ENCODE measurements at places on chromosomes 12 and 14.

- DNase-seq = no peak
Measured at GRCh38 chr14:22885975-22886374, 3.0 kb downstream of the REM2 start.

- DNase-seq = no peak
Measured at GRCh38 chr14:75452900-75453816, 25.3 kb downstream of the JDP2 start.

GRCh38 chr12:51896236-51896635, 8.3 kb downstream of the ANKRD33 start:
- DNase-seq = no peak

GRCh38 chr12:130157998-130158753, 4.1 kb upstream of the FZD10 start:
- no peak for DNase-seq

DNA sequence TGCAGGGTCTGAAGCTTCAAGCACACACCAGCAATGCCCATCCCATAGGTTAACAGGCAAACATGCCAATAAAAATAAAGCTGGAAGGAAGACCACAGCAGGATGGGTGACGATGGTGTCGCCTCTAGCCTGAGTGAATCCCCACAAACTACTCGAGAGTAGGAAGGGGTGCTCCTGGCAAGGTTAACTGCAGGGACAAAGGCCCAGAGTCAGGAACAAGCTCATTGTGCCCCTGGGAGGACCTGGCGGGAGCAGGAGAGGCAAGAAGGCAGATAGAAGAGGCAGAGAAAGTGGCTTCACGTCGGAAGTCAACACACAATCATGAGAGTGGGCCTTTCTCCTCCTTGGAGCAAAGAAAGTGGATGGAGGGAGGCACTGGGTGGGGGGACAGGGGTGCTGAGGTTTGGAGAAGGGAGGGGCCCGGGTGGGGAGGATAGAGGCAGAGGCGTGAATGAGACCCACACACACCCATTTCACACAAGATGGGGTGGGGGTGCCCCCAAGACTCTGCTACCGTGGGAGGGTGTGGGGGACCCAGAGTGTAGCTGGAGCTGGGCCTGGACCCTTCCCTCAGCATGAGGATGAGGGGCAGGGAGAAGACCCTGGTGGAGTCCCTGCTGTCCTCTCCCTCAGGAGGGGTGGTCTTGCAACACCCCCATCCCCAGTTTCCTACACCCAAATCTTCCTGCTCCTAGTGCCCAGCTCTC, 43.1 kb downstream of the DIO3 start:
- DNase-seq = no peak

- DNase-seq = no peak
Measured at GRCh38 chr12:558580-558979, 98.8 kb downstream of the B4GALNT3 start.

- DNase-seq = no peak
Measured at GRCh38 chr12:116538076-116538591, 21.0 kb upstream of the MAP1LC3B2 start.

GRCh38 chr12:12872139-12872933, 19.0 kb upstream of the GPRC5A start:
- no peak for DNase-seq

DNA sequence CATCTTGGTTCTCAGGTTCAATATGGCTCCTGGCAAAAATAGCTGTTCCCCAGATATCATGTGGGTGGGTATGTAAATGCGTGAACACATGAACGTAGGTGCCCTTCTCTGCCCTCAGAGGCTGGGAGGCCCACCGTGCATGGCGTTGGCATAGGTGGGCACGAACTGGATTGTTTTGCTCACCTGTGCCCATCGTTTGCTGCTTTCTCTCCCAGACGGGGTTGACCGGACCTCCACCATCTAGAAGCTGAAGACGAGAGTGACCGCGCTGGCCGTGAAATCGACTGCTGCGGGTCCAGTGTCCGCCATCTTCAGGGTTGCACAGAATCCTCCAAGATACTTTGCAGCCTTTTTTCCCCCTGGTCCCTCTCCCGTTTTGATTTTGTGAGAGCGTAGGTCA, 113.9 kb downstream of the GCH1 start:
- no peak for DNase-seq

GRCh38 chr12:131962069-131962468, 12.3 kb downstream of the EP400 start:
- no peak for DNase-seq

DNA sequence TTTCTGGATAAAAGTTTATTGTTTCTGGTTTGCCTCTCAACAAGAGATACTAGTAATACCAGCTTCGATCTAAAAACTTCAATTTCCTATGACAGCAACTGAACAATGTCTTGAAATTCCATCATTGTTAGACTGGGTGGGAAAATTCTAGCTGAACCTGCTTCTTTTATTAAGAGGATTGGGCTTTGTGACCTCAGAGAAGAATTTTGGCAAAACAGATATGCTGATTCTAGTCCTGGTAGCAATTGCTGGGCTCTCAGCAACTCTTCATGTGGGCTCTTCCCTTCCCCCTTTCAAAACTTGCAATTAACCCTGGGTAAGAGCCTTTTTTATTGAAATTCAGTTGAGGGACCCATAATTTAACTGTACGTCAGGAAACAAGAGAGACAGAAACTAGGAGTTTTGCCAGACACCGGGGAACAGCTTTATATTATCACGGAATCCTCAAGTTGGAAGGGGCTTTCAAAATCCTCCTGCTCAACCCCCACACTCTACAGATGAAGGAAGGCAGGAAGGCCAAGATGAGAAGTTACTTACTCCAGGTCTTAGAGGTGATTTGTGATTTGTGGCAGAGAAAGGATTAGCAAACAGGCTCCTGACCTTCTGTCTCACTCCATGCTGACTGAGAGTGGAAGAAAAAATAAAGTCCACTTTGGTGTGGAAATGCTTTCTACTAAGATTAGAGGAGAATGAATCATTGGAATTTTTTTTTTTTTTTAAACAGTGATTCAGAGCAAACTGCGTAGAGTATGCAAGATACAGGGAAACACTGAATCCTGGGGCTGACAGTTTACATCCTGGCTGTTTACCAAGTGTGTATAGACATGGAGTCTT, 239.0 kb upstream of the ATP2B1 start:
- no peak for DNase-seq

DNA sequence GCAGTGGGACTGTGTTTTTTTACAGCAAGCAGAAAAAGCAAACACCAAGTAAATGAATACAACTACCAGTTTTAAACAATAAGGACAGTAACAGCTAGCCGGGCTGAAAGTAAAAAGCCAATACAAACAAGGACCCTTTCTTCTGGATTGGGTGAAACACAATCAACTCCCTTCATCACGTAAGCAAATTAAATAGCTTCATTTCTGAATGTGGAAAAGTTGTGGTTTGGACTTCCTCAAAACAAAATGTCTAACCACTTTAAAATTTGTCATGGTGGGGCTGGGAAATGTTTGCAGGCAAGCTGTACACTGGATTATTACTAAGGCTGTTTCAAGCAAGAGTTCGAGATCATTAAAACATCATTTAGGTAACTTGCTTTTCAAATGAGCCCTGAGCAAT, 47.4 kb downstream of the TCHP start:
- DNase-seq = no peak

GRCh38 chr14:22848351-22849164, 12.2 kb downstream of the MMP14 start:
- no peak for DNase-seq

DNA sequence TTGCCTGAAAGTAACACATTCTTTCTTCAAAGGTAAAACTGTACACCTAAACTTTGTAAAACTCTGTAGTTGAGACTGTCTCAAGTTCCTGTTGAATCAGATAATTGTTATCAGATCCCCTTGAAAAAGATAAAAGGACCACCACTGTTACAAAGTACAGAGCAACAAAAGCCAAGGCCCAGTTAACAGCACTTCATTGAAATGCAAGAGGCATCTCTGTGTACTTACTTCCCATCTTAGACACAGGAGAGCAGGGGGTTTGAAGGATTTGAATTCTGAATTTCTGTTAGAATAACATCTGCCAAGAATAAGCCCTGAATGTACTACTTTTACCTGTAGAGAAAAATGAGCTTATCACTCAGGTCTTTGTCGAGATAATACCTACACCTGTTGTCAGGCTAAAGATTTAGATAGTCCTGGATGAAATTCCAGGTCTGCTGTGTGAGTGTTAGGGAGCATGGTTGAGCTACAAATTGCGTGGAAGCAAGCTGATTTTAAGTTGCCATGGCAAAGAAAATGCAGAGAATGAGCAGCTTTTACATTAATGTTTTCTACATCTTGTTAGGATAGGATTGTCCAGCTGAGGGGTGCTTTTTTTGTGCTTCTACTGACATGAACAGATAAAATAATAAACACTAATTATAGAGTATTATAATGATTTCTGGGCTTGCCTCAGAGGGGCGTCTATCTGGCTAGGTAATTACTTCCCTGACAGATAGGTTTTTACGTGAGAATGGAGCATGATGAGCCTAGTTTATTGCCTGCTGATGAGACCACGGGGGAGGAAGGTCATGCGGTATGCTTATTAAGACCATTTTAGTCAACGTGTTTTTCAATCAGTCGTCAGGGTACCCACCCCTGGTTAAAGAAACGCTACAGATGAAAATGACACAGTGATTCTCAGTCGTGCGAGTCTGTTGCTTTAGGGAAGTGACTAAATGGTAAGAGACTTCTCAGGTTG, 309.2 kb downstream of the PAWR start:
- DNase-seq = no peak

GRCh38 chr12:108860443-108860842, 3.1 kb upstream of the SSH1 start:
- DNase-seq = no peak

DNA sequence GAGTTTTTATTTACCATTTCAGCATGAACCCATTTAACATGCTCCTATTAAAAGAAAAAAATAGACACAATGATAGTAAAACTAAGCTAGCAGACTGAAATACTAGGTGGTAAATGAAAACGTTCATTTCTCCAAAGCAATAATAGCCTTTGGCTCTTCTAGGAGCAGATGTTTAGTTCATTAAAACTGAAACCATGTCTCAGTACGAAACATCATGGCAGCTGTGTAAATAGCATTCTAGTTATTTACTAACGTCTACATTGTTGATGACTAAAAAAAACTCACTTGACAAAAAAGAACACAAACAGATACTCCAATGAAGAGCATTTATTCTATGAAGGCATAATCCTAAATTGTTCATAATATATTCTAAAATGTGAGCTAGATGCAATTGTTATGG, 17.9 kb downstream of the RECQL start:
- DNase-seq = no peak

DNA sequence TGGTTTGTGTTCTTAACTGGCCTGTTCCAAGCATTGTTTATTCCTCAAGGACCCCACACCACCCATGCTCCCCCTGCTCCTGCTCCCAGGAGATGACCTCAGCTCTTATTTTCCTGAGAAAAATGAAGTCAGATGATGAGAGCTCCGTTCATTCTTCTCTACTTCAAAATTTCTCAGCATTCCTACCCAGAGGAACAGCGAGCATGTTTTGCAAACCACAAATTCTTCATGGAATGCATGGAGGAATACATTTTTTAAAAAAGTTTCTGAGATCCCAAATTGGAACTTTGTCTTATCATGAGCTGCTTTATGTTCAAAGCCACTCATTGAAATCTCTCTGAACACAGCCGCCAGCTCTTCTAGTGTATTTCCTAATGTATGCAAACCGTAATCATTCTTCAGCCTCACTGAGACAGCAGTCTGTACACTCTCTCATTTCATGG, 44.9 kb downstream of the SYNE2 start:
- DNase-seq = no peak

DNA sequence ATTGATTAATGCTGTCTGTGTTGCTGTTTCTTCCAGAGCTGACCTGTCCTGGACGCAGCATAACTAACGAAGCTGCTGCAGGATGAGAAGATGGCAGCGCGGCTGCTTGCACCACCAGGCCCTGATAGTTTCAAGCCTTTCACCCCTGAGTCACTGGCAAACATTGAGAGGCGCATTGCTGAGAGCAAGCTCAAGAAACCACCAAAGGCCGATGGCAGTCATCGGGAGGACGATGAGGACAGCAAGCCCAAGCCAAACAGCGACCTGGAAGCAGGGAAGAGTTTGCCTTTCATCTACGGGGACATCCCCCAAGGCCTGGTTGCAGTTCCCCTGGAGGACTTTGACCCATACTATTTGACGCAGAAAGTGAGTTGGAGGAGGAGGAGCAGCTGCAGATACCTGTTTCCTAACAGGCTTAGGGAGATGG, 71.7 kb downstream of the SCN8A start:
- no peak for DNase-seq

- no peak for DNase-seq
Measured at GRCh38 chr14:60510254-60510950, 1.5 kb downstream of the SIX6 start.

- DNase-seq = no peak
Measured at GRCh38 chr14:39015964-39016577, 87.0 kb downstream of the SEC23A start.

DNA sequence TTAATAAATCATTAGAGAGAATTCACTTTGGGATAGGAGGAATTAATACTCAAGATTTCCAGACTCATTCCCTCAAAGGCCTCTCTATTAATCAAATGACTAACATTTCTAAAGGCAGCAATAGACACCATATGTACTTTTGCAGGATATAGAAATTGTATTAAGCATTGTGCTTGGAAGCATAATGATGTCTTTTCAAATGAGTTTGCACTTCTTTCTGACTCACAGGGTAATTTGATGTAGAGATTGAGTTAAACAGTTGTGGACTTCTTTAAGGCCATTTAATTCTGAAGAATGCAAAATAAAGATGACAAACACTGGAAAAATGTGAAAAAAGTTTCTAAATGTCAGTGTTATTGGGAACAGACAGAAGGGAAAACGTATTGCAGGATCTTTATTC, 63.4 kb upstream of the CSRP2 start:
- DNase-seq = no peak

DNA sequence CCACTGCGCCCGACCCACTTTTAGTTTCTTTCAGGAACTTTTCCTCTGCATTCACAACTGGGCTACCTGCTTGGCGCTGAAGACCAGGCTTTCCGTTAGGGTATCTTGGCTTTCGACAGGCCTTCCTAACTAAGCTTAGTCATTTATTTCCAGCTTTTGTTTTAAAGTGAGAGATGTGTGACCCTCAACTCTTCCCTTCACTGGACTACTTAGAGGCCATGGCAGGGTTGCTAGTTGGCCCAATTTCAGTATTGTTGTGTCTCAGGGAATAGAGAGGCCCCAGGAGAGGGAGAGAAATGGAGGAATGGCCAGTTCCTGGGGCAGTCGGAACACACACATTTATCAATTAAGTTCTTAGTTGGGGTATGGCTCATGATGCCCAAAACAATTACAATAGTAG, 10.4 kb downstream of the MTA1 start:
- no peak for DNase-seq

- no peak for DNase-seq
Measured at GRCh38 chr12:92739113-92739512, 36.3 kb downstream of the PLEKHG7 start.

GRCh38 chr14:101110729-101111619, 207.5 kb upstream of the RTL1 start:
- no peak for DNase-seq

All from stimulated activated CD4-positive, alpha-beta T cell treated with anti-CD3 and anti-CD28 coated beads, Interleukin-15, amount 100 ng/mL, for 1 hour (primary cell).